Stimulated activated CD4-positive, alpha-beta T cell treated with anti-CD3 and anti-CD28 coated beads, Interleukin-1b, Interleukin-23, amount 100 ng/mL, for 1 hour (primary cell): ENCODE measurements at places on chromosomes 7 and 10.

GRCh38 chr7:103113164-103113563 is 35.7 kb downstream of the NAPEPLD start:
- DNase-seq, result no peak

DNA sequence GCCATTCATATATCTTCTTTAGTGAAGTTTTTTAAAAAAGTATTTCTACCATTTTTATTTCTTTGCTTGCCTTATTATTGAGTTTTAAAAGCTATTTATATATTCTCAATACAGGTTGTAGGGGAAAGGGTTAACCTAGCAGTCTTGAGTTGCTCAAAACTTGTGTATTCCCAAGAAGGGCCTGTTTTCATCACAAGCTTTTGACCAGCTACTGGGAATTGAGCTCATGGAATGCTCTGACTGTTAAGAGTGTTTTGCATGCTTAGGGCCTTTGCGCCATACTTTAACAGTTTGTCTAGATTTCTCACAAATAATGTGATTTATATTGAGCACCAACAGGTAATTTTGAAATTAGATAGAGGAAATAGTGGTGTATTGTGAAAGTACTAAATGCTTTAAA is 72.0 kb upstream of the CALCR start:
- DNase-seq, result no peak

GRCh38 chr10:100803492-100803891 is 58.1 kb downstream of the PAX2 start:
- DNase-seq, result no peak

- DNase-seq, result no peak
Measured at GRCh38 chr10:111273635-111274034, 196.8 kb downstream of the ADRA2A start.

GRCh38 chr7:105438847-105439173 is 50.1 kb upstream of the SRPK2 start:
- DNase-seq, result no peak

- no peak for DNase-seq
Measured at GRCh38 chr7:30862995-30863705, 48.5 kb upstream of the AQP1 start.

GRCh38 chr7:15306296-15306695 is 255.5 kb downstream of the AGMO start:
- DNase-seq, result no peak

- no peak for DNase-seq
Measured at GRCh38 chr10:32417911-32418547, 27.9 kb upstream of the CCDC7 start.

DNA sequence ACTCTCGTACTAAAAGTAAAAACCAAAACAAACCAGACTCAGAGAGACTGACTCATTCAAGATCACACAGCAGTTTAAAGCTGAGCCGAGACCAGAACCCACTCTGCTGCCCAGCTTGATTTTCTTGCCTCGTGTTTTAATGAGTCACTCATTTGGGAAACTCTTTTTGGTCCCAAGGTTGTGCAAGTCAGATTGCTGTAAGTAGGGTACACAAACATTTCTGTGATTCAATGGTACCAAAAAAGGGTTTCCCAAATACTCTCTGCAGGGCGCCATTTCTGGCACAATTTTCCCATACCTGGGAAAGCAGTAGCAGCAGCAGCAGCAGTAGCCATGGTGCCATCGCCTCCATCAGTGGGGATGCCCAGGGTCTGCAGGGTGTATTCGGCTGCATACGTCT is 69.9 kb downstream of the ASAH2B start:
- DNase-seq, result no peak

- no peak for DNase-seq
Measured at GRCh38 chr10:69093933-69094332, 6.0 kb downstream of the SRGN start.

DNA sequence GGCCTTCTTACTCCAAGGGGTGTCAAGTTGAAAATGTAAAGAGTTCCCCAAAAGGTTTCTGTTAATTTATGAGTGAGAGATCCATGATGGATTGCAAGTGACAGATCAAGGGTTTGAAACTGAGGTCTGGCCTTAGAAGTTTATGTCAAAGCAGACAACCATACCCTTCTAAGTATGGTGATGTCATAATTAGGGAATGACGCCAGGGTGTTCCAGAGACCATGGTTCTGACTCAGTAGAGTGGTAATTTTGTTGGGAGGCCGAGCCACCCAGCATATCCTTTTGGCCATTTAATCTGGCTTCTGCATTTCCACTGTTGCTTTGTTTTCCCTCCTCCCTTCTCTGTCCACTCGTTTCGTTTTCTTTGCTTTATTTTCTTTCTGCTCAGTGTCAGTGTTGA is 2.7 kb downstream of the TRUB1 start:
- no peak for DNase-seq

- DNase-seq, result peak; percentile 52
Measured at GRCh38 chr10:84540617-84541288, 212.4 kb downstream of the CCSER2 start.

DNA sequence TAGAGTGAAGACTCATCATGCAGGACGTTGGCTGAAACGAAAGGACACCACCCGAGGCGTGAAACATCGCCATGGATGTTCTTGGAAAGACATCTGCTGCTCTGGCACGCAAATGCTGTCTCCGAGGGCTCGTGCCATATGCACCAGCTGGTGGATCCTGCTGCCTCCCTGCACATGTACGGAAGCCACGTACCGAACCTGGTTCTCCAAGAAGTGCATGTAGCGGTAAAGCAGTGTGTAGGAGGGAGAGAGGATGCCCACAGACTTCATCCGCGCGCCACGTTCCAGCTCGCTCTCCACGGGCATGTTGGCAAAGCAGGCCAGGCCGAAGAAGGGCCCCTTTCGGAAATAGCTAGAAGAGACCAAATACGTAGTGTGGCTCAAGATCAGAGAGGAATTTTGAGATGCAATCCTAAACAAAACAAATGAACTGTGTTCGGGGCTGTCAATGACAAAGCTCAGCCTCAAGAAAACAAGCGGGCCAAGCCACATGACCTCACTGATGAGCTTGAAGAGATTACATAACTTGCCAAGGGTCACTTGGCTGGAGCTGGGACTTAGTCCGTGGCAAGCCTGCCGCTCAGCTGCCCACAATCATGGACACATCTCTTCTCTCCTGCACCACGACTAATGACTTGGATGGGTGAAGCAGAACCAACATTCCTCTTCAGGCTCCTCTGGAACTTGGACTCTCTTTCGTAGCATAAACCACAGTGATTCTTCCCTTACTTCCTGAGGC is 16.5 kb downstream of the DENND11 start:
- DNase-seq, result no peak
